ENCODE measurements at places on chromosomes 4 and X. TPM values are rescaled to one million over a fixed set of nuclear protein-coding genes. Genes with fewer than 3 reads are reported as not detected.

The CSN1S1 gene
- polyA plus RNA-seq = not detected

The XK gene
- 0.11 TPM for polyA plus RNA-seq

The GIMD1 gene
- not detected for polyA plus RNA-seq

The TLL1 gene
- not detected for polyA plus RNA-seq

The LNX1 gene
- polyA plus RNA-seq = 2.6 TPM

The BMP3 gene
- polyA plus RNA-seq = 0.11 TPM

The SPACA5 gene
- polyA plus RNA-seq = not detected

The SPIN2A gene
- 1.0 TPM for polyA plus RNA-seq

The SRPX gene
- polyA plus RNA-seq = 53.5 TPM

The ZNF711 gene
- 9.3 TPM for polyA plus RNA-seq

The SPANXN4 gene
- not detected for polyA plus RNA-seq

The FATE1 gene
- polyA plus RNA-seq = not detected

The CT45A7 gene
- polyA plus RNA-seq = not detected

The PLAC8 gene
- polyA plus RNA-seq = 0.33 TPM

The F11 gene
- polyA plus RNA-seq = not detected

The CFAP47 gene
- polyA plus RNA-seq = not detected

The EXOC1L gene
- polyA plus RNA-seq = not detected

The PAK3 gene
- polyA plus RNA-seq = 0.51 TPM

The H2BW2 gene
- not detected for polyA plus RNA-seq

The LPAR4 gene
- not detected for polyA plus RNA-seq

The PABPC4L gene
- 1.3 TPM for polyA plus RNA-seq

The ADH1A gene
- not detected for polyA plus RNA-seq

The TENM3 gene
- polyA plus RNA-seq = 54.9 TPM

The SAGE1 gene
- polyA plus RNA-seq = not detected

The GRIA3 gene
- polyA plus RNA-seq = 0.06 TPM

The USP17L20 gene
- polyA plus RNA-seq = not detected

The SPARCL1 gene
- polyA plus RNA-seq = not detected

The TMEM154 gene
- polyA plus RNA-seq = 0.63 TPM

The RASGEF1B gene
- polyA plus RNA-seq = 0.04 TPM

The TRPC3 gene
- 2.1 TPM for polyA plus RNA-seq

The NXF3 gene
- not detected for polyA plus RNA-seq

The KLHL5 gene
- polyA plus RNA-seq = 184 TPM

The COL25A1 gene
- polyA plus RNA-seq = not detected

The PCDH11X gene
- 0.01 TPM for polyA plus RNA-seq

The SPOCK3 gene
- polyA plus RNA-seq = not detected

The TASL gene
- not detected for polyA plus RNA-seq

The P2RY8 gene
- polyA plus RNA-seq = not detected

The AMTN gene
- polyA plus RNA-seq = not detected

Data from AG04450 (cell line).